ENCODE measurements at places on chromosomes 1 and 21.

GRCh38 chr1:14552246-14552965 lies 46.1 kb upstream of the KAZN start:
- no peak for DNase-seq

GRCh38 chr1:163768576-163768975 lies 446.8 kb downstream of the NUF2 start:
- DNase-seq, result no peak

DNA sequence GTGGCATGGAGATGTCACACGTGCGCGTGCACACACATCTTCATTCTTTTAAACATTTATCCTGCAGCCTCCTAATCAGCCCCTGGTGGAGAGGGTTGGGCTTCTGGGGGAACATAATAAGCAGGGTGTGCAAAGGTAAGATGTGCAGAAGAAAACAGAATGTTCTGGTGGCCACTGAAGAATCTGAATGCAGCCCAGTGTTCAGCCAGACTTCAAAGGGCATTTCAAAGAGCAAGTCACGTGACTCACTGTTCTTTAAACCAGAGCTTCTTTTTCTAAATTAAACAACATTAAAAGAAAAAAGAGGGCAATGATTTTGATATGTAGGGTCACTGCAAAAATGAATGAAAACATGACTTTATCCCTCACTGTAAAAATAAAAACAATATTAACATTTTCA lies 89.8 kb downstream of the ABCA4 start:
- no peak for DNase-seq

- DNase-seq, result no peak
Measured at GRCh38 chr21:44947930-44948331, 8.1 kb downstream of the SLX9 start.

DNA sequence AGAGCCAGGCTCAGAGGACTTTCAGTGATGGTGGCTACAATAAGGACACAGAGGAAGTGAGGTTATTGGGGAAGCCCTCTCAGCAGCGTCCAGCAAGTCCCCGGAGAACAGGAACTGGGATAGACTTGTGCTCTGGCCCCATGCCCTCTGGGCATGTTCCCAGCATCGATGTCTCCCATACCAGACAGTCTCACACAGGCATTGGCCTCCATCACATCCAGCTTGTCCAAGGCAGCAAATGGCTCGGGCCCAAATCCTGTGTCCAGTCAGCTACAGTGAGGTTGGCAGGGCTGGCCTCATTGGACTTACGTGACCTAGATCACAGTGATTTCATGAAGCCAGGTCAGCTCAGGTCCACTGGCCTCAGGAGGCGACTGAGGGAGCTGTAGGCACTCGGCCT lies 19.6 kb upstream of the TMEM54 start:
- DNase-seq, result no peak

- DNase-seq, result no peak
Measured at GRCh38 chr21:33815143-33815707, 100.4 kb downstream of the ATP5PO start.

GRCh38 chr1:4636644-4637380 lies 17.6 kb upstream of the AJAP1 start:
- no peak for DNase-seq

DNA sequence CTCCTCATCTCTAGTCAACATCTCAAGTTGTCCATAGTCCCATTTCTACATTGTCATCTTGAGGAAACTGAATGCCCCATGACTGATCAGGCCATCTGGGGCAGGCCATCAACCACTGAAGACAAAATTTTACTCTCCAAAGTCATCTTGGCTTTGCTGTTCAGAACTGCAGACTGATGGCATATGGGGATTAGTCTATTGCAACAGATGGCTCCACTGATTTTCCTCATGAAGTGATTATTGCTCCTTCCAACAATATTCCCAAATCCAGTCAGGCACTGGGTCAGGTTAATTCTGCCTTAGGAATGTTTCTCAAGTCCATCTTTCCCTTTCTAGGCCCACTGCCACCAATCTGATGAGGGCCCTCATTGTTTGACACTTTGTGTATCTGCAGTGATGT lies 101.7 kb downstream of the ESRRG start:
- no peak for DNase-seq

DNA sequence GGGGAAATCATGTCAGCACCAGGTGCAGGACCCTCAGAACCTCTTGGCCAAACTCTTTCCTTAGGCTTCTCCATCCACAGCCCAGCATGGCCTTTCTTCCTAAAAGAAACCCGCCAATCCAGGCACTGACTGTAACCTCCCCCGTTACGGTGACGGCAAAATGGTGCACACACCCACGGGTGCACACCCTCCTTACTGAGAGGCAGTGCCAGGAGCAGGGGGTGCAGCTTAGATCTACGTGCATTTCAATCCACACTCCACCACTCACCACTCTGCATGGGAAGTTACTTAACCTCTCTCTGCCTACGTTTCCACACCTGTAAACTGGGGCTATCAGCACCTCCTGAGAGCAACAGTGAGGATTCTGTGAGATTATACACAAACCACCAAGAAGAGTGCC lies 31.0 kb downstream of the SUSD4 start:
- DNase-seq, result no peak

- no peak for DNase-seq
Measured at GRCh38 chr1:7301664-7301981, 469.5 kb upstream of the VAMP3 start.

DNA sequence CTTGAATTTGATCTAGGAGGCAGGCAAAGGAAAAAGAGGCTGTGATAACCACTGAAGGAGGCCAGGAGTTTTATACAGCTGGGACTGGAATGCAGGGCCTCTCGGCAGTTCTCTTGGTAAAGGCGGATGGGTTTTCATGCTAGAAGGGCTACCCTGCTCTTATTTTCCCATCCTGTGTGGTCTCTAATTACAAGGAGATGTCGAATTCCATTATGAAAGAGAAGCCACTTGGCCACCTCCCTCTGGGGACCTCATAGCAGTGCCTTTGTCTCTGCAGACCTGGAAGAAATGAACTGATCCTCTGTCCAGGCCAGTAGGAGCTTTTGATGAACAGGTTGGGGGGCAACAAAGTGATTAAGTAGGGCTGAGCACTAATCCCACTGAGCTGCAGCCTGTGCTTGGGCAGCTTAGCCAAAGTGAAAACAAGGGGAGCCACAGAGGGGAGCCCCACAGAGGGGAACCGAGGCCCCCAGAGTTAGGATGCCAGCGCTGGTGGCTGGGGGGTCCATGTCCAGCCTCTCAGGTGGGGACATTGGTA lies 42.2 kb upstream of the BCAR3 start:
- DNase-seq, result no peak

DNA sequence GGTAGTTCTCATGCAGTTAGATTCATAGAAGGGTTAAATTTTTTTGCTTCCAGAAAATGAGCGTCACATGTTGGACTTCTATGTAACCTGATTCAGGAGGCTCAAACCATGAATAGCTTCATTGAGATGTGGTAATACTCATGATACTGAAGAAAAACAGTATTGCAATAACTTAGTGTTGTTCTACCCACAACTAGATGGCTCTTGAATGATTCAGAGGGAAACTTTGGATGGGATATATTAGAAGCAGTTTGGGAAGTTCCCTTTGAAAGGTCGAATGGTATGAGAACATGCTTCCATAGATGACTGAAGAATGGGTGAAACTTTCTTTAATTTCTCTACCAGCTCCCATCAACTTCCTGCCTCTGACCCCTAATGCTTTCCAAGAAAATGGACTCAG lies 211.7 kb upstream of the PTGFR start:
- DNase-seq, result no peak

GRCh38 chr1:73980324-73981040 lies 217.5 kb downstream of the LRRIQ3 start:
- no peak for DNase-seq

- DNase-seq, result no peak
Measured at GRCh38 chr1:215932558-215932957, 365.5 kb downstream of the KCTD3 start.

- DNase-seq, result no peak
Measured at GRCh38 chr21:26800970-26801431, 44.2 kb downstream of the ADAMTS1 start.

DNA sequence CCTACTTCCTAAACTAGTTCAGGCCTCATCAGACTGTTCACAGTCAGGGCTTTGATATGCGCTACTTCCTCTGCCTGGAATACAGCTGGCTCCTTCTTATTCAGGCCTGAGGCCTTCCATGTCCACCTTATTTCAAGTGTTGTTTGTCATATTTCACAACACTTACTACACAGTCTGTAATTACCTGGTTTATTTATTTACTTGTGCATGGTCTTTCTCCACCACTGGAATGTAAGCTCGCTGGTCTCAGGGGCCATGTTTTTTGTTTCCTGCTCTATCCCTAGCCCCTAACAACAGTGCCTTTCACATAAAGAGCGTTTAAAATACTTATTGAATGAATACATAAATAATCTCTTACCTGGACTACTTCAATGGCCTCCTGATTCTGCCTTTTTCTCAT lies 4.6 kb upstream of the SRSF4 start:
- DNase-seq, result no peak

- no peak for DNase-seq
Measured at GRCh38 chr1:155474146-155474545, 88.5 kb downstream of the ASH1L start.

DNA sequence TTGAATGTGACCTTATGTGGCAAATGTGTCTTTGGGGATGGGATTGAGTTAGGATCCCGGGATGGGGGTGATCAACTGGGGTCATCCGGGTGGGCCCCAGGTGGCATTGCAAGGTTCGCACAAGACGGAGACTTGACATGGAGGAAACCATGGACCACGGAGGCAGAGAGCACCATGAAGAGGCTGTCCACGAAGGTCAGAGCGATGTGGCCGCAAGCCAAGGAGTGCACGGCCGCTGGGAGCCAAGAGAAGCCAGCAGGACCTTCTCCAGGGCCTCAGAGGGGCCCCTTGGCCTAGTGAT lies 22.3 kb upstream of the COL18A1 start:
- DNase-seq, result no peak

- DNase-seq, result no peak
Measured at GRCh38 chr1:235455823-235456222, 48.4 kb downstream of the B3GALNT2 start.

GRCh38 chr1:116001739-116002487 lies 25.6 kb downstream of the SLC22A15 start:
- DNase-seq, result no peak

GRCh38 chr1:234617131-234617985 lies 7.4 kb upstream of the IRF2BP2 start:
- DNase-seq, result no peak

GRCh38 chr1:192735298-192735915 lies 73.4 kb upstream of the RGS2 start:
- DNase-seq, result no peak

GRCh38 chr1:30051777-30052176 lies 671.6 kb downstream of the MATN1 start:
- DNase-seq, result no peak

DNA sequence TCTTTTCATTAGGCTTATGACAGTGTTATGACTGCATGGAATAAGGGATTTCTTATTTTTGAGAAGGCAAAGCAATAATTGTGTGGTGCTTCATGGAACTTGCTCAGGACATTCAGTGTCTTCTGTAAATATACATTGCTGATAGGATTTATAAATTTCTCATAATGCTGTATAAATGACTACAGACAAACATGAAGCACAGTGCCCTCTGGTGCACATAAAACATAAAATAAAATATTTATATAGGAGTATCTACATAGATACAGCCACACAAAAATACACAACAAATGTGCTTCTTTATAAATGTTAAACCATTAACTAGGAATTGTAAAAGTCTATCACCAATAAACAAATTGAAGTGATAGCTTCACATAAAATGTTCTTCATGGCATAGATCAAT lies 24.1 kb downstream of the BRINP3 start:
- DNase-seq, result no peak

All from stimulated activated CD4-positive, alpha-beta T cell treated with anti-CD3 and anti-CD28 coated beads, Interleukin-4, amount 100 ng/mL, for 1 hour (primary cell).